ENCODE measurements at places on chromosomes 3 and 15.
A peak's percentile ranks its signal among the peaks of the same experiment; 100 is the strongest.

DNA sequence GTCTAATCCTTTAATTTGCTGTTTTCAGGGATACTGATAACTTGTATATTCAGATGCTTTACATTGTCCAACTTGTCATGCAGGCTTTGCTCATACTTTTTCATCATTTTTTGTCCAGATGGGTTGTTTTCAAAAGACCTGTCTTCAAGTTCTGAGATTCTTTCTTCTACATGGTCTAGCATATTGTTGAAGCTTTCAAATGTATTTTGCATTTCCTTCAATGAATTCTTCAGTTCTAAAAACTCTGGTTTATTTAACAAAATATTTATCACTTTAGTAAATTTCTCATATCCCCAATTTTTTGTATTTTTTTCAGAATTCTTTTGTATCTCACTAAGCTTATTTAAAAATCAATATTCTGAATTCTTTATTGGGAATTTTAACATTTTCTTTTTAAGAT is 388.3 kb upstream of the IL12A start:
- no peak for DNase-seq

DNA sequence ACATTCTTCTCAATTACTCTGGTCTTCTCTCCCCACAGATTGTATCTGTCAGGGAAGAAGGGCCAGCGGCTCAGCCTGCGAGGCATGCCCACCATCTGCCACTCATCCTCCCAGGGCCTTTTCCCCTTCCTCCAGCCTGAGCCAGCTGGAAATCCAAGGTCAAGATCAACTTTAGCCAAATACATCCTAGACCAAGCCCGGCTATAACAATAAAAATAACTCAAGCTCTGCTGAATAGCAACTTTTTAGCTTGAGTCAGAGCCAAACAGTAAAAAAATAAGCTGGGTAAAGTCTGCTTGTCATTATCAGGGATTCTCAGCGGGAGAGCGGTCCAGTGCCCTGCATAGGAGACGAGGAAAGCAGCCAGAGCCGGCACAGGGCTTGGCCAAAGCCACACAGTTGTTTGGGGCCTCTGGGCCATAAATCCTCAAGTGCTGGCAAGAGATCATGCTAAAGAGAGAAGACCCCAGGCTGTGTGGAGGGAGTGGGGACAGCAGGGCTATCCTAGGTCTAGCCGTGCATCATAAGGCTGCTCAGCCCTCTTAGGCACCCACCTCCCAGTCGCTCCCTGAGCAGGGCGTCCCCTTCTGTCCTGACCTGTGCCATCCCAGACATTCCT is 76.2 kb upstream of the HERC1 start:
- DNase-seq = no peak

- DNase-seq = no peak
Observed at GRCh38 chr3:114052216-114052615, 4.1 kb downstream of the CCDC191 start.

DNA sequence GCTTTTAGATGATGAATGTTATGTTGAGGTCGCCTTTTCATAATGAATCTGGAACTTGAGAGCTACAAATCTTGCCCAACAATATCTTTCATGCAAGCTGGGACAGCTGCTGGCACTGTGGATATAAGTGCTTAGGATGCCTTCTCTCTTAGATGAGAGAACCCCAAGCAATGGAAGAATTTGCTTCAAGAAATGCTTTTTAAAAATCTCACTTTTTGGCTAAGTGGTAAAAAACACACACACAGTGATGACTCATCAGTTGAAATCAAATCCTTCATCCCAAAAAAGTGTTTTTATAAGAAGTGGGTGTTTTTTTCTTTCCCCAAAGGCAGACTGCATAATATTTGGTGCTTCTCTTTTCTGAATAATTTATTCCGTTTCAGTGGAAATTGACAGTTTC is 38.4 kb upstream of the GALNT15 start:
- DNase-seq = no peak

DNA sequence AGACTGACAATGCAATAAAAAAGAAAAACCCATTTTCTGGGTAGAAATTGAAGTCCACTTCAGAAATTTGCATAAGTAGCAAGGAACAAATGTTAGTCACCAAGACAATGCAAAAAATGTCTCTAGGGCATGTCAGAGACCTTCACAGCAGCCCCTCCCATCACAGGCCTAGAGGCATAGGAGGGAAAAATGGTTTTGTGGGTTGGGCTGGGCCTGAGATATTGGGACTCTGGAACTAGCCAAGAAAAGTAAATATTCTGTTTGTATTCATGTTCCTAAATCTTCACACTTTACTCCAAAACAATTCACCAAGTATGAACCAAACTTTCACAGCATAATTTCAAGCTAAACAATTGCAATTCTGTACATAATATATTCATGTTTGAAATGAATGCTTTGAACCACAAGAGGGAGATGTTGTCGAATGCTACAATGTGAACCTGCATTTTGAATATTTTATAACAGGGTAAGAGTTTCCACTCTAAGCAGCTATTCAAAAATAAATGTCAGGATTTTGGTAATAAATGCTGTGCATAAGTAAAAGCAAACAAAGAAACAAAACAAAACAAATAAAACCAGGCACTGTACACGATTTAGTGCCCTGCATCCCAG is 429.2 kb downstream of the OTOL1 start:
- no peak for DNase-seq

- no peak for DNase-seq
Observed at GRCh38 chr3:30112411-30112810, 494.0 kb upstream of the TGFBR2 start.

DNA sequence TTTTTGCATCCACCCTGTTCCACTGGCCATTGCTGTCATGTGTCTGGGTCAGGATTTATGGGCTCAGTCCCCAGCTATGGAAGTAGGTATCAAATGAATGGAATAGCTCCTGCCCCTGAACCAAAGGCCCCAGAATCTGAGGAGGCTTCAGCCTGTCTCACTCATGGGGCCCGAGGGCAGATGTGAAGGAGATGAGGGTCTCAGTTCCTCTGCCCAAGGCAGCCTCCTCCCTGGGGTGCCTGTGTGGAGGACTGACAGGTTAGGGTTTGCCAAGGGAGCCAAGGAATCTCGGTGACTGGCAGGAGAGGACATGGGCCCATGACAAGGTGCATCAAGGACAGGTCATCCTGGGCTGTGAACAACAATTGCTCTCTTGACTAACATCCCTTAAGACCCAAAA is 70.4 kb downstream of the CPN2 start:
- DNase-seq = peak; percentile 38

DNA sequence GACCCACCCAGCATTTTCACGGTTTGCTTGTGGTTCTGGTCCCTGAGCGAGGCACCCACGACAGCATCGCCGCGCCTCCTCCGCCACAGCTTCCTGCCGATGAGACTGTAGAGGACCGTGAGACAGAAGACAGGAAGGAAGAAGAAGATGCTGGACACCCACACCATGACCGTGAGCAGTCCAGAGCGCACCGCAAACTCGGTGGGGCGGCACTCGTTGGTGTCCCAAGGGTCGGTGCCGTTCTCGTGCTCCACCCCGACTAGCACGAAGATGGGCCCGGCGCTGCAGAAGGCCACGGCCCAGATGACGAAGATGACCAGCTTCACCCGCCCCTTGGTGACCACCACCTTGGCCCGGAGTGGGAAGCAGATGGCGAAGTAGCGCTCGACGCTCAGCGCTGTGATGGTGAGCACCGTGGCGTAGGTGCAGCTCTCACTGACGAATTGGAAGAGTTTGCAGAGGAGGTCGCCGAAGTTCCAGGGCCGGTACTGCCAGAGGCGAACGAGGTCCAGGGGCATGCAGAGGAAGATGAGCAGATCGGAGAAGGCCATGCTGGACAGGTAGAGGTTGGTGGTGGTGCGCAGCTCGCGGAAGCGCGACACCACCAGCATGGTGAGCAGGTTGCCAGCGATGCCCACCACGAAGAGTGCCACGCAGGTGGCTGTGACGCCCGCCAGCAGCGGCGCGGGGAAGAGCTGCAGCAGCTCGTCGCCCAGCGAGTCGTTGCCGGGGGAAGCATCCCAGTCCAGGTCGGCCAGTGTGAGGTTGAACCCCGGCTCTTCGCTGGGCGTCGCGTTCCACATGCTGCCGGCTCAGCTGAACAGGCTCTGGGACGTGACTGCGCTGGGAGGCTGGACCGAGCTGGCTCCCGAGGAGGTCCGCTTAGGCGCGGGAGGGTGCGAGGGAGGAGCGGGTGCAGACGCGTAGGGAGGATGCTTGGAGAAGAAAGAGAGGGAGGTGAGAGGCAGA is at the start of gene GHSR:
GHSR (minus strand) TSS at position 846 of the 969 bp plus-strand sequence; CDS start at position 803, 43 bp downstream.
- no peak for DNase-seq

GRCh38 chr3:111454551-111454950 is 87.4 kb upstream of the CD96 start:
- DNase-seq = no peak

DNA sequence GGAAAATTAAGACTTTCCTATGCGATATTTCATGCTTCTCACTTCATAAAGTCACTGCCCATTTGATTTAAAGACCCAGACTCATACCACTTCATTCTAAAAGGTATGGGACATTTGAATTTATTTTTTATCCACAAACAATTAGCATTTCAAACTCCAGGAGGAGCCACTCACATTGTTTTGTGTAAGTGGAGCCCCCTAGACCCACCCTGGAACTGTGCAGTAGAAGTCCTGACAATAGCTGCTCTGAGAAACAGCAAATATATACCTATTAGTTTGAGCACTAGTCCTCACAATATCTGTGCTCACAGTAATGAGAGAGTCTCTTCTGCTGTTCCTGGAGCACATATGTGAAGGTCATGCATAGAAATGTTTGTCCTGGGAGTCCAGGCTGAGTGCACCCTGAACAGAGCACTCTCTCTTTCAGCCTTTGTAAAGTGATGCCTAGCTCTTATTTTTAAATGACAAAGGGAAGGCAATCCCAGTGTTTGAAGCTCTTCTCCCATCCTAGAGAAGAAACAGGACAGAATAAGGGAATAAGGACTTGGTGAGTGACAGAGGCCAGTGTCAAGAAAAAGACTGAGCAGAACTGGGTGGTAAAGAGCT is 127.5 kb upstream of the STRIT1 start:
- no peak for DNase-seq

DNA sequence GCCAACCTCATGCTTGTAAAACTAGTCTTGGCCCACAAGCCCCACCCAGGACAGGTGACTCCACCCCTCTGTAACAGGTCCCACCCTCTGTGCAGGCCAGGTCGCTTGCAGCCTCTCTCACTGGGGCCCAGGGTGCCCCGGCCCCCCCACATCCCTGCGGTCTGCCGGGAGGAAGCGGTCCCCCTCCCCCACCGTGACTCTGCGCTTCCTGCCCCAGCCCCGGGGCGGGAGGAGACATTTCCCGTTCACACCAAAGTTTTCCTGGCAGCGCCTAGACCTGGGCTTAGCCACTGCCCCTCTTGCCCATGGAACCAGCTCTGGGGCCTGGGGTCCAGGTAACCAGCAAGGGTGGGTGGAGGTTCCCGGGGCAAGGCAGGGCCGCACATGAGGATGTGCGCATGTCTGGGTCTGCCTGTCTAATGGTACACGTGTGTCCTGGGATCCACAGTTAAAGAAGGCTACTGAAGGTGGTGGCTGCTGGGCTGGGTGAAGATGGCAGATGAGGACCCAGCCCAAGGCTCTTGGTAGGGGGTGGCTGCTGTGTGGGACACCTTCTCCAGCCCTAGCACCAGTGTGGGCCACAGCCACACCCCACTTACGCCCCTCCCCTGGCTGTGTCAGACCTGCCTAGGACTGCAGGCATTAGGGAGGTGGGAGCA is 8.4 kb downstream of the NBEAL2 start:
- peak; percentile 89 for DNase-seq

DNA sequence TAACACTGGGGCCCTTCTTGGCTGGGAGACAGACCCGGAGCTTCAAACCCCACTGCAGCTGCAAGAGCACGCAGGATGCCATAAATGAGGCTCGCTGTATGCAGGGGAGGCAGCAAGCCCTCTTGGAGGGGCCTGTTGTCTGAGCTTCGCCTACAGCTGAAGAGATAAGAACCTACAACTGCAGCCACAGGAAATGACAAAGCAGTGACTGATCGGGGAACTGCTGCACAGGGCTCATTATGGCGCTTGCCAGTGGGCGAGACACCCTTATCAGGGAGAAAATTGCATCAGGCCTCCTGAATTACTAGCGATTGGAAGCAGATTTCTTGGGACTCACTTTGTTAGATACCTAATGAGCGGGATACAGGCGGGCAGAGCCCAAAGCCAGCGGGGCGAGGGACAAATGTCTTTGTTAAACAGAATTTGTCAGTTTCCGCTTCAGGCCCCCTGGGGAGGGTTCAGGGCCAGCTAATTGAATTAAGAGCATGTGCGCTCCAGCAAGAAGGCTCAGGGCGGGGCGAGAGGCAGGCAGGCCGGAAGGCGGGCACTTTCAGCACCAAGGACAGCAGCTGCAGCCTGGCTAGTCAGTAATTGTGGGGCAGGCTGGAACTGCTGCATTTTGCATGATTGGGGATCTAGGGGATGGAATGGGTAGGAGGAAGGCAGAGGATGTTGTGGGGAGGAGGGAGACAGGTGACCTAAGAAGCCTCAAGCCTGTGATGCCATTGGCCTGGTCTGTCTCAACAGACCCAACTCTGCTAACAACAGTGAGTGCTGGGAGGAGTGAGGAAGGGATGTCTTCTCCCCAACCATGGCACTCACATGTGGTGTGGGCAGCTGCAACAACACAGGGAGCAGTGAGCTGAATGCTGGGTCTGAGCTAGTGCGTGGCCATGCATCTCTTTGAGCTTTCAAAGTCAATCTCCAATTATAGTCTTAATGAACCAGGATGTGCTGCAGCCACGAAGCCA is 55.3 kb downstream of the CCDC33 start:
- DNase-seq = peak; percentile 85

DNA sequence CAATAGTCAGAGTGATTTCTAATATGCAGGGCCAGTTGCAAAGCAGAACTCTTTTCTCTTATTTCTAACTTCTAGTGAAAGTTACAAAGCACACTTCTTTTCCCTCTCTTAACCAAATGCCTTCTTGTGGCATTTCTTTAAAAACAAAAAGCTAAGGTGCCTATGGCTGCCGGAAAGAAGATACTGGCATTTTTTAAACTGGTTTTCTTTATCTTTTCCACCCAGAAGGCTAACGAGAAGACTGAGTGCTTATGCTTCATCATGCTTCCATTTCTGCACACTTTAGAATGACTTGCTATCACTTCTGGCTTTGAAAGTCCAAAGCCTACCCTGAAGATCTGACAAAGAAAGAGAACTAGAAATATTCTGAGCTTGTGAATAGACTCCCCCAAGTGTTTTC is 141.3 kb downstream of the P2RY1 start:
- no peak for DNase-seq

DNA sequence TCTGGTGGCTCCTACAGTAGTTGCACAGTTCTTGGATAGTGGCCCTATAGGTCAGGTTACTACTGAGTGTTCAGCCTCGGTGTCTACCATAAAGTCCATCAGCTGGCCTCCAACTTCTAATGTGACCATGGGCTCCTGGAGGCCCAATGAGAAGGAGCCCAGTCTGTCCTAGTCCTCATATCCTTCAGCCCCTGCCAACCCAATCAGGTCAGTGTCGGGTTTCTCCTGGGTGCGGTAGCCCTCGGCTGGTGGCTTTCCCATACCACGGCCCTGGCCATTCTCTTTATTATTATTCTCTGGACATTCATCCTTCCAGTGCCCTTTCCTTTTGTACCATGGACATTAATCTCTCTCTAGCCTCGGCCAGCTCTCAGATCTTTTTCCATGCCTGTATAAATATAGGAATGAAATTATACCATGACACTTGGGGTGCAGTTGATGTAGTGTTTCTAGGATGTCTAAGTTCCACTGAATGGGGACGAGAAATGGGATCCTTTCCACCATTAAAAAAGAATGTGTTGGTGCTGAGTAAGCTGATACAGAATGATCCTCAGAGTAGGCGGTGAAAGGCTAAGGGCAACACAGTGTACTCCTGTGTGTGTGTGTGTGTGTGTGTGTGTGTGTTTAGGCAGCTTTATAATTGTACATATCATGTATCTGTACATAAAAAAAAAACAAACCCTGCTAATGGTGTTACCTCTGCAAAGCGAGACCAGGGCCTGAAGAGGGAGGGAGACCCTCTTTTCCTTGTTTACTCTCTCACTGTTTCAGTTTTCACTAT is 19.3 kb upstream of the NOX5 start:
- no peak for DNase-seq

GRCh38 chr3:73070675-73071575 is 9.5 kb downstream of the EBLN2 start:
- DNase-seq = no peak
